CD4-positive, CD25-positive, alpha-beta regulatory T cell (primary cell): ENCODE measurements at places on chromosomes 4 and X.

- no peak for DNase-seq
Measured at GRCh38 chrX:148389629-148390028, 110.8 kb upstream of the AFF2 start.

DNA sequence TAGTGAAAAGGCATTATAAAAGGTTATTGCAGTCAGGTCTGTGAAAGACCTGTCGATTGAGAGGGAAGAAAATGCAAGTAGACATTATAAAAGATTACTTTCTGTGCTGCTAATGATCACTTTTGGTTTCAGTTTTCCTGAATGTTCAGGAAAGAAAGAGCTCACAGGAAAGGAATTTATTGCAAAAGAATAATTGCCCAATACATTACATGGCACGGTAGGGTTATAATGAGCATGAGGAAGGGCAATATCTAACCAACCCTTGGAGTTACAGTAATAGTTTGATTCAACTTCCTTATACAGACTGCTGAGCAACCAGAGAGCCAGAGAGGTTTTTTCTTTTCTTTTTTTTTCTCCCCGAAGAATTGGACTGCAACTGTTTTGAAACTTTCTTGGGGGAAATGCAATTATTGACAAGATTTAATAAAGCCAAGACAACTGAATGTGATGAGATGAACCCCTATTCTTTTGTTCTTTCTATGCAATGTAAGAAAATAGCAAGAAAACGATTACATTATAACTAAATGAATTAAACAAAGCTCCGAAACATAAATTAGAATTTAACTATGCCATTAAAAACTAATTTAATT, 247.0 kb downstream of the C4orf33 start:
- DNase-seq = no peak

DNA sequence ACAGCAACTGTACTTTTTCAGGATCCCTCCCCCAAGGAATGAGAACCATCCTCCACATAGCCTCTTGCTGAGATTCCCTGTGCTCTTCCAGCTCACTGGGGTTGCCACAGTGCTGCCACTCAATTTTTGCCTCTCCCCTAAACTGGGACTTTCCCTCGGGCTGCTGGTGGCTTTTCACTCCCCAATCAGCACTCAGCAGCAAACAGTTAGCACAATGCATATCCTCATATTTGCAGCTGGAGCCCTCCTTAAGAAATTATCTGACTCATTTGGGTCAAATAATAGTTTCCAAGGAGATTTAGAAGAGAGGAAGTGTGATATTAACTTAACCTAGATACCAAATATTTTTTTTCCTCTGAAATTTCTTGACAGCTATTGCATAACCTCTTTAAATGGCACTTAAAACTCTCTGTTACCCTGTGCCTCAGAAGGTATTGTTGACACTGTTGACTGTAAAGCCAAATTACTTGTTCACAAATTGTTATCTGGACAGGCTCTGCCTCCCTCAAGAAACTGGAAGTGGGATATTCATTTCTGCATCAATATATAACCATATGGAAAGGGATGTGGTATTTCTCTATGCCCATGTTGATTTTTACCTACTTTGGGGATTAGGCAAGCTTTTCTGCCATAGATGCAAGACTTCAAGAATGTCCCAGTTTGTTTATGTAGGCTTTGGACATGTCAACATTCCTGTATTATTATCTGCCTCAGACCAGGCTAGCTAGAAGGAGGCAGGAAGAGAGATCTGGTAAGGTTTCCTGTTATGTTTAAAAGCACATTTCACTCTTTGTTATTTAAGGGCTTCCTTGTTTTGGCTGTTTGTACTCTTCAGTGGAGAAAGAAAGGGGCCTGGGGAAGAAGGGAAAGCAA, 58.0 kb downstream of the SEPTIN11 start:
- no peak for DNase-seq

- DNase-seq = no peak
Measured at GRCh38 chrX:73577361-73577760, 14.4 kb downstream of the CHIC1 start.

GRCh38 chrX:50697691-50698090, 116.3 kb downstream of the SHROOM4 start:
- no peak for DNase-seq

GRCh38 chrX:129111081-129111798, 412.1 kb downstream of the SMARCA1 start:
- no peak for DNase-seq

GRCh38 chrX:151505796-151506195, 57.7 kb upstream of the PASD1 start:
- DNase-seq = peak; percentile 29

- no peak for DNase-seq
Measured at GRCh38 chrX:8832582-8833378, 31.6 kb upstream of the FAM9A start.

- DNase-seq = no peak
Measured at GRCh38 chr4:8294036-8294435, 24.5 kb downstream of the HTRA3 start.

DNA sequence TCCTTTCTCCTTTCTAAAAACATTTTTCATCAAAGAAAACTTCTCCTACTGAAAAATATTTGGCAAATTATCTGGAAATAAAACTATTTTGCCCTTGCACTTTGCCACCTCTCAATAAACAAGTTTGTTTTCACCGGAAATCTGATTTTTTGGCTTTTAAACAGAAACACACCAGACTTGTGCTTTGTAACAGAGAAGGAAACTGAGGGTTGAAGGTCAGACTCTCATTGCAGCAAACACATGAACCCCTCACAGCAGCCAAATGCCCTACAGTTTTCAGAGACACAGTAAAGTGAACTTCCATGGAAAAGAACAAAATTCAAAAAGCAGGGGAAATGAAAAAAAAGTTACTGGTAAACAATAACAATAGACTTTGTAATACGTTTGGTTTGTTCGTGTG, 95.6 kb upstream of the WDR17 start:
- DNase-seq = no peak

DNA sequence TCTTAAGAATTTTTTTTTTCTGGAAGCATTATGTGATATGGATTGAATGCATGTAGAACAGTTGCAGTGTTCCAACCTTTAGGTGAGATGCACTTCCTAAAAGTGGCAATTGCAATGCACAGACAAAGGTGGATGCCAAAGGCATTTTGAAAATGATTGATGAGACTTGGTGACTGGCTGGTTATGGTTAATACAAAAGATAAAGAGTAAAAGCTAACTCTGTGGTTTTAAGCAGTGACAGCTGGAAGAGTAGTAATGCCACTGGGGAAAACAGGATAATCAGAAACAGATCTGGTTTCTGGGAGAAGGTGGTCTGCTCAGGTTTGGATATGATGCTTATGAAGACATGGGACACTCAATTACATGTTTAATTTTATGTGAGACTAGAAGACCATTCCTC, 345.6 kb downstream of the RPA4 start:
- no peak for DNase-seq
